ENCODE measurements at places on chromosomes 7 and 10. TPM values are rescaled to one million over a fixed set of nuclear protein-coding genes. Genes with fewer than 3 reads are reported as not detected.

The NPY4R2 gene
- total RNA-seq = not detected

The THSD7A gene
- total RNA-seq = not detected

The ANKRD7 gene
- total RNA-seq = 0.59 TPM

The PNLIPRP3 gene
- total RNA-seq = not detected

The MAGI2 gene
- total RNA-seq = 0.16 TPM

The ETV1 gene
- total RNA-seq = not detected

The GRM3 gene
- total RNA-seq = not detected
